PC-3 (cell line): ENCODE measurements at places on chromosomes 7 and 10. TPM values are rescaled to one million over a fixed set of nuclear protein-coding genes. Genes with fewer than 3 reads are reported as not detected.

DNA sequence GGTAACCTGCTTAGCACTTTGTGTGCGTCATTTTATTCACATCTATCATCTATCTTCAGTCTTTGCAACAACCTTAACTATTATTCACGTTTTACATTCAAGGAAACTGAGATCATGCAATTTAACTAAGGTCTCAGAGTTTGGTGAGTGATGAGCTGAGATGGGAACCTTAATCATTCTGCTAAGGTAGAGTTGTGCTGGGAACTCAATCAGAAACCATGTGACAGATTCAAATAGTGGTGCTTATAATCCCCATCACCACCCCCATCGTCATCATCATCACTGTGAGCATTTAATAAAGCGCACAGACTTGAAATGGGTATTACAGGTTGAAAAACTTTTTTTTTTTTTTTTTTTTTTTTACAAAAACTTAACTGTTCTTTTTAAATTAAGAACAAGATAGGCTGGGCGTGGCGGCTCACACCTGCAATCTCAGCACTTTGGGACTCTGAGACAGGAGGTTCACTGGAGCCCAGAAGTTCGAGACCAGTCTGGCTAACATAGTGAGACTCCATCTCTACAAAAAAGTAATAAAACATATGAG, 160.9 kb downstream of the PIP4K2A start:
- H3K4me3 ChIP-seq = no peak overlapping the region
- no peaks in the 10 kb centered on the region for H3K27me3 ChIP-seq
- no peaks in the 10 kb centered on the region; the same call in 1 of the 2 replicates for H3K4me1 ChIP-seq
- DNase-seq = no peak
- H3K27ac ChIP-seq = no peak overlapping the region
- 0 out of 2 replicates have a peak, but pooled peaks cover 4% of the 10 kb centered on the region for H3K36me3 ChIP-seq

The MBLAC1 gene
- 2.7 and 4.3 TPM in 2 replicates for total RNA-seq

The CHAT gene
- not detected in 2 replicates for total RNA-seq

GRCh38 chr10:7345717-7346116, 65.1 kb downstream of the SFMBT2 start:
- H3K27ac ChIP-seq = no peak overlapping the region
- H3K4me1 ChIP-seq = no peaks in the 10 kb centered on the region
- H3K36me3 ChIP-seq = no peaks in the 10 kb centered on the region
- H3K27me3 ChIP-seq = 0 out of 2 replicates have a peak, but pooled peaks cover 5% of the 10 kb centered on the region

The PDK4 gene
- 0.63 and 3.2 TPM in 2 replicates for total RNA-seq

The LRRD1 gene
- not detected in 2 replicates for total RNA-seq

DNA sequence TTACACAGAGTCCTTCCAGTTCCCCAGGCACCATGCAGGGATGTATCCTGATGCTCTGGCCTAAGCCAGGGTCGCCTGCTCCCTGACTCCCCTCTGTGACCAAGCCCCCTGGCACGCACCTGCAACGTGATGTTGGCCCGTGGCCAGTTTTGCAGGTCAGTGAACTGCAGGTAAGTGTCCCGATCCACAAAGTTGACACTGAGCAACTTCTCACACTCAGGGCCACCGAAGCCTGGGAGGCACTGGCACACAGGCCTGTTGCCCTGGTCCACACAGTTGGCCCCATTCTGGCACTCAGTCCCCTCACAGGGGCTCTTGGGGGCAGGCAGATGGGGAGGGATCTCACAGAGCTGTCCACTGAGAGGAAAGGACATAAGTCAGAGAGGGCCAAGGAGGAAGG, 174.3 kb downstream of the LCOR start:
- H3K27ac ChIP-seq = no peak overlapping the region
- H3K4me1 ChIP-seq = no peaks in the 10 kb centered on the region
- DNase-seq = no peak
- no peaks in the 10 kb centered on the region for H3K27me3 ChIP-seq
- no peaks in the 10 kb centered on the region for H3K36me3 ChIP-seq
- no peak overlapping the region for H3K4me3 ChIP-seq

DNA sequence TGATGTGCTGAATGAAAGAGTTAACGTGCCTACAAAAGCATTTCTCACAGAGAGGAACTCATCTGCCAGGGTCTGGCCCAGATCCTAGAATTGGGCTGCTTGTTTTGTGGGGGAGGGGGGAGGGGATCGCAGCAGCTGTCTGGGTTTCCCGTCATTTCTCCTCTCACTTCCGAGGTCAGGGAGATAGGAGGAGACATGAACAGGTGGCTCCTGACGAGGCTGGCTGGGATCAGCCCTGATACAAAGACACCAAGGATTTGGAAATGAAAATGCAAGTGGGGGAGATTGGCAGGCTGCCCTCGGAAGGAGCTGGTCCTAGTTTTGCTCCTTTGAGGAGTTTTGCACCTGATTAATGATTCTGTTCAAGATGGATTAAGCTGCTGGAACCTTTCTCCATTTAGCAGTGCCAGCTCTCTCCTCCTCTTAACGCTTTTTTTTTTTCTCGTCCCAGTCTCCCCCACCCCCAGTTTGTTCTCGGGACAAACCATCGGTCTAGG, 86.8 kb upstream of the KMT2C start:
- H3K27me3 ChIP-seq = no peaks in the 10 kb centered on the region
- H3K27ac ChIP-seq = no peak overlapping the region
- no peaks in the 10 kb centered on the region for H3K4me1 ChIP-seq

The PRRT4 gene
- 0.36 and 0.69 TPM in 2 replicates for total RNA-seq

DNA sequence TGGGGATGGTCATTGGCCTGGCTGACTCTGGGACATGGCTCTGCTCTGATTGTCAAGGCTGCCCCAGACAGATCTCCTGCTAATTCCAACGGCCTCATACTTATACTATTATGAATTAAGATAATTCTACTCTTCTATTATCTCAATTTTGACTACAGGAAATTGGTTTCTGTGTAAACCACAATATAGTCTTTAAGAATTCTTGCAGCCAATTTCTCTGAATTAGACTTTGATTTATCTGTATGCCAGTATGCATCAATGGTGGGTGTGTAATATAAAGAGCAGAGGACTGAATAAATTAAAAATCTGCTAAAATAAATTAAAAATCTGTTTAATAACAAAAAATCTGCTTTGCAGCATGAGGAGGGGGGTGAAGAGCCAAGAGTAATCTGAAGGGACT, 27.0 kb downstream of the HIBADH start:
- H3K27me3 ChIP-seq = no peaks in the 10 kb centered on the region
- no peak overlapping the region for H3K27ac ChIP-seq
- H3K4me3 ChIP-seq = no peak overlapping the region

- H3K27ac ChIP-seq = no peak overlapping the region
- no peak overlapping the region for H3K4me3 ChIP-seq
- H3K36me3 ChIP-seq = no peaks in the 10 kb centered on the region
- no peaks in the 10 kb centered on the region for H3K4me1 ChIP-seq
- no peak for DNase-seq
- peaks cover 15% of the 10 kb centered on the region for H3K27me3 ChIP-seq
These were observed 188.5 kb downstream of the TMEM178B start for GRCh38 chr7:141262101-141263090.

GRCh38 chr7:1421946-1422345, 37.3 kb downstream of the MICALL2 start:
- no peak overlapping the region for H3K27ac ChIP-seq
- no peak for DNase-seq
- H3K4me1 ChIP-seq = no peaks in the 10 kb centered on the region; the same call in 1 of the 2 replicates
- H3K4me3 ChIP-seq = no peak overlapping the region
- no peaks in the 10 kb centered on the region for H3K36me3 ChIP-seq

- H3K4me1 ChIP-seq = peaks cover 6% of the 10 kb centered on the region
- peaks cover 43% of the 10 kb centered on the region for H3K36me3 ChIP-seq
- H3K27ac ChIP-seq = no peak overlapping the region
- H3K4me3 ChIP-seq = no peak overlapping the region
- no peak for DNase-seq
These were observed 161.3 kb downstream of the EGFR start for GRCh38 chr7:55179931-55180682.

DNA sequence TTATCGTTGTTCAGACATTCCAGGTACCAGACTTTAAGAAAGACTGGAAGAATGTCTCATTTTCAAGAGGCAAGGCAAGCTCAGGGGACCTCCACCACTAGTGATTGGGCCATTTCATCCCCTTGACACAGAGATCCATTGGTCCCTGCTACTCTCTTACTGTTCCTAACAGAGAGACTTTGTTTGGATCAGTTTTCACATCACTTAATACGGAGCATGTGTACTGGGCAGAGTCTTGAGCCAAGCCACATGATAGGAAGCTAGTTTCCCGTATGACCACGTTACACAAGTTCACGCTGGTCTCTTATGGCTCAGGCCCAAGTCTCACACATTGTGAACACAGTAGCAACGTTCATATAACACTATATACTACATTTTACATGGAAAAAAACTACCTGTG, 269.9 kb downstream of the BAMBI start:
- H3K27ac ChIP-seq = no peak overlapping the region
- H3K4me1 ChIP-seq = peaks cover 19% of the 10 kb centered on the region
- no peaks in the 10 kb centered on the region for H3K36me3 ChIP-seq
- H3K4me3 ChIP-seq = no peak overlapping the region
- DNase-seq = no peak

The NPTX2 gene
- not detected in 2 replicates for total RNA-seq

DNA sequence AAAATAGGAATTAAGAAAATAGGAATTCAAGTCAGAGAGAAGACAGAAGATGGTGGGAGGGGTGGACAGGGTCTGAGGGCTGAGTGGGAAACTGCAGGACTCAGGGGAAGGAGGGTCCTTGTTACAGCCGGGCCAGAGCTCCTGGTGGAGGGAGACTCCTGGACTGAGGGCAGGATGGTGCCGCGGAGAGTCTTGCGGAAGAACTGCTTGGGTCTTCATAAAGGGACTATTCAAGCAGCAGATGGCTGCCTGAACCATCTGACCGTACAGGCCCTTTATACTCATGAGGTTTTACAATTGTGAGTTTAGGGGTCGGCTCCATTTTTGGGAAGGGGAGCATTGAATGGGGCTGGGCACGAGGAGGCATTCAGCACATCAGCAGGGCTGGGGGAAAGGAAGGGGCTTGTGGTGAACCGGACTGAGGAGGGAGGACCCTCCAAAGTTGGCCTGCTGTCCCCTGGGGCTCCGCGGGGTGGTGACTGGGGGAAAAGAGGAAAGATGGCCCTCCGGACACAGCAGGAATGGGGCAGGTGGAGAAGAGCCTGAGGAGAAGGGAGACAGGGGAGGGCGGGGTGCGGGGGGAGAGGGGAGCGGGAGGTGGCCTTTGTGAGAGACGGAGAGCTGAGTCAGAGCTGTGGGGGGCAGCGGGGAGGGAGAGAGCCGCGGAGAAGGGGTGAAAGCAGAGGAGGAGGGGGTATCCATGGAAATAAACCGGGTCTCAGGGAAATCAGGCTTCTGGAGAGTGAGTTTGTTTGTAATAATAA, 1.5 kb downstream of the FAM131B start:
- no peak for DNase-seq
- peak overlapping the region; percentile 82 for H3K4me3 ChIP-seq
- H3K4me1 ChIP-seq = no peaks in the 10 kb centered on the region; the same call in 1 of the 2 replicates
- peaks cover 9% of the 10 kb centered on the region for H3K27me3 ChIP-seq
- H3K27ac ChIP-seq = no peak overlapping the region

The ENKUR gene
- total RNA-seq = not detected in 2 replicates

The SFRP5 gene
- not detected in 2 replicates for total RNA-seq

- H3K36me3 ChIP-seq = no peaks in the 10 kb centered on the region
- no peak overlapping the region for H3K4me3 ChIP-seq
- H3K27me3 ChIP-seq = no peaks in the 10 kb centered on the region
- DNase-seq = no peak
- H3K4me1 ChIP-seq = peaks cover 14% of the 10 kb centered on the region
These were observed 7.9 kb downstream of the PKD1L1 start for GRCh38 chr7:47940088-47941013.

DNA sequence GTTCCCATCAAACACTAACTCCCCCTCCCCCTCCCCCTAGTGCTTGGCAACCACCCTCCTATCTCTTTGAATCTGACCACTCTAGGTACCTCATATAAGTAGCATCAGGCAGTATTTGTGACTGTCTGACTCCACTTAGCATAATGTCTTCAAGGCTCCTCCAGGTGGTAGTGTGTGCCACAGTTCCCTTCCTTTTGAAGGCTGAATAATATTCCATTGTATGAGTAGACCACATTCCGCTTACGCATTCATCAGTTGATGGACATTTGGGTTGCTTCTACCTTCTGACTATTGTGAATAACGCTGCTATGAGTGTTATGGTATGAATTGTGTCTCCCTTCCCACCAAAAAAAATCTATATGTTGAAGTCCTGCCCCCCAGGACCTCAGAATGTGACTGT, 89.6 kb downstream of the PRKAG2 start:
- no peaks in the 10 kb centered on the region for H3K4me1 ChIP-seq
- no peak overlapping the region for H3K4me3 ChIP-seq
- no peaks in the 10 kb centered on the region for H3K27me3 ChIP-seq
- H3K36me3 ChIP-seq = no peaks in the 10 kb centered on the region

DNA sequence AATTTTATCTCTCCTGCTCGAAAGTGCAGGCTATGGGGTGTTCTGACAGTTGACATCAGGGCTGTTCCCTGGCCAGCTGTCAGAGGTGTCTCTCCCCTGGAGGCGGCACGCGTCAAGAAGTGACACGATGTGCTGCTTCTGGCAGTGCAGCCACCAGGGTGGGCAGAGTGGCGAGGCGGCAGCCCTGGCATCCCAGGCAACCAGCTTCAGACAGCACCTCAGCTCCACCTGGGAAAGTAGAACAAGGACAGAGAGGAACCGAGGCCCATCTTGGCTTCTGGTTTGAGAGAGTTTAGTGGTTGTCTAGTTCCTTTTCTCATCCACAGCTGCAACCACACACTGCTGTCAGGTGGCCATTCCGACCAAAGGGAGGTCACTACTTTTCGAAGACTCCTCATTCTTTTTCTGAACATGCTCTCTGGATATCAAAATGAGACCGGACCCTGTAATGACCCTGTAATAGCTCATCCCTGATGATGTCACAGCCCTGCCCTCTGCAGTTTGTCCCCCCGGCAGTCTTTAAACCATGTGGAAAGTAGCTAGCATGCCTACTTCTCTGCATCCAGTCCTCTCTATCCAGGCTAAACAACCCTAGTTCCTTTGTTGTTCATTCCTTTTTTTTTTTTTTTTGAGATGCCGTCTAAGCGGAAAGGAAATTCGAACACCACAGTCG, 381.0 kb upstream of the NRP1 start:
- no peak overlapping the region for H3K27ac ChIP-seq
- peaks cover 3% of the 10 kb centered on the region; the same call in 1 of the 2 replicates for H3K36me3 ChIP-seq
- no peak overlapping the region for H3K4me3 ChIP-seq
- no peak for DNase-seq

GRCh38 chr10:75358835-75359421, 42.6 kb downstream of the ZNF503 start:
- DNase-seq = peak; percentile 100
- H3K4me1 ChIP-seq = peaks cover 21% of the 10 kb centered on the region
- peak overlapping the region; percentile 19 for H3K27ac ChIP-seq
- H3K27me3 ChIP-seq = no peaks in the 10 kb centered on the region
- no peak overlapping the region for H3K4me3 ChIP-seq

The KLF14 gene
- total RNA-seq = not detected in 2 replicates

DNA sequence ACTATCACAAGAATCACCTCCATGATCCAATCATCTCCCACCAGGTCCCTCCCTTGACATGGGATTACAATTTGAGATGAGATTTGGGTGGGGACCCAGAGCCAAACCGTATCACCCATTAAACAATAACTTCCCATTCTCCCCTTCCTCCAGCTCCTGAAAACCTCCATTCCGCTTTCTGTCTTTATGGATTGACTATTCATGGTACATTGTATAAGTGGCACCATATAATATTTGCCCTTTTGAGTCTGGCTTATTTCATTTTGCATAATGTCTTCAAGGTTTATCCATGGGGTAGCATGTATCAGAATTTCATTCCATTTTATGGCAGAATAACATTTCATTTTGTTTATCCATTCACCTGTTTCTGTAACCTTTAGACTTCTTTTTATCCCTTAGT, 39.2 kb upstream of the GARS1 start:
- no peaks in the 10 kb centered on the region for H3K27me3 ChIP-seq
- DNase-seq = no peak
- H3K36me3 ChIP-seq = no peaks in the 10 kb centered on the region
- no peak overlapping the region for H3K27ac ChIP-seq
- H3K4me3 ChIP-seq = no peak overlapping the region
- H3K4me1 ChIP-seq = peaks cover 21% of the 10 kb centered on the region

The PCDH15 gene
- not detected in 2 replicates for total RNA-seq

- H3K27ac ChIP-seq = no peak overlapping the region
- DNase-seq = no peak
- no peaks in the 10 kb centered on the region for H3K27me3 ChIP-seq
These were observed 232.0 kb upstream of the NRP1 start for GRCh38 chr10:33566426-33566825.
